ENCODE measurements at places on chromosomes 1 and 21.

DNA sequence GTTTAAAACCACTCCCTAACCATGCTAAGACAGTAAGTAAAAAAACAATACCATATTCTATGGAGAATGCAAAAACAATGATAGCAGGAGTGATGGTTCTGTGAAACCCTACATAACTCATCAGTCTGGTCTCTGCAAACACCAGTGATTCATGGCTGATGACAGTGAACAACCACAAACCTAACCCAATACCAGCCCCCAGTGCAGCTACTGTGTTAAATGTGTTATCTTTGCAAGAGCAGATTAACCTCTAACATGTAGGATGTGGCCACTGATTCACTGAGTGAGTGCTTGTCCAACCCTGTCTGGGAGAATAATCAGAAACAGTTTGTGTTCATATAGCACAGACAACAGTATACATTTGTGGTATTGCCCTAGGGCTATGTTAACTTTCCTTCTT lies 100.2 kb upstream of the COG2 start:
- no peak for DNase-seq

DNA sequence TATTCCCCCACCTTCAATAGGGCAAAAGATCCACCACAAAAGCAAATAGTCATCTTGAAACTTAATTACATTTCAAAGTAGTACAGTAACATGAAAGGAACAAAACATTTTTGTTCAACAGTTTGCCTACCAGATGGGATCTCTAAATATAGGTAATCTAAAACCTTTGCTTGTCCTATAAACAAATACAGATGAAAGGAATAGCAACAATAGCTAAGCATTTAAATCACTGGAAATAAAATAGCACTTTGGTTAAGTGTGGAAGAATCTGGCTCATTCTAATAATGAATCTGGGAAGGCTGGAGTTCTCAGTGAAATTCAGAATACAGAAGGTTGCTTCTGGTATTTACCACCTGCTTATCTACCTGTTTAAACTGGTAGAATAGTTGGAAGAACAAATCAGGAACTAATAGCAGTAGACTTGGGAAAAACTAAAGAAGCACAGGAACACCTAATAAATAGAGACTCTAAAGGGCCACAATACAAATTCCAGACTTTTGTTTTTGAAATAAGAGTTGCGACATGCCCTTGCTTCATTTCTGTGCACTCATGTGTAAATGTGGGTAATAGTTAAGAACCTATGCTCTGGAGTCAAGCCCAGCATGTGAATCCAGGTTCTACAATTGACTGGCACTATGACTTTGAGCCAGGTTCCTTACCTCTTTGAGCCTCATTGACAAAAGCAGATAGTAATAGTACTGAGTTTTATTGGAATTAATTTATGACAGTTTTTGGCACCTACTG lies 2.3 kb upstream of the LYPLAL1 start:
- no peak for DNase-seq

DNA sequence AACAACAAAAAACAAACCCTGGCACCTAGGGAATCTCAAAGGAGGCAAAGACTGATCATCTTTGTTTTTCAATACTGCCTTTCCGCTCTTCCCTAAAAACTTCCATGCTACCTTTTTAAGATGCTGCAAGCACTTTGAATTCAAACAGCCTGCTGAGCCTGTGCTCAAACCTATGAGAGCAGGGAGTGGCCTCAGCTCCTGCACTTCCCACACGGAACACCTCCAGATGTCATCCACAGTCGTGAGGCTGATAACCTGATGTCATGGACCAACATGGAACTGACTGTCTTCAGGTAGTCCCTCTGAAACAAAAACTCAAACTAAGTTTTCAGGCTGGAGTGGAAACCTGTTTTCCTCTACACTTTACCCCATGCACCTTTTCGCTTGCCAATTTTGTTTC lies 46.8 kb downstream of the DESI2 start:
- no peak for DNase-seq

- no peak for DNase-seq
Measured at GRCh38 chr1:31372051-31372450, 825 bp downstream of the FABP3 start.

GRCh38 chr1:54887665-54888071 lies 673 bp upstream of the DHCR24 start:
- no peak for DNase-seq

GRCh38 chr1:116111524-116112021 lies 374 bp downstream of the MAB21L3 start:
- DNase-seq = no peak

DNA sequence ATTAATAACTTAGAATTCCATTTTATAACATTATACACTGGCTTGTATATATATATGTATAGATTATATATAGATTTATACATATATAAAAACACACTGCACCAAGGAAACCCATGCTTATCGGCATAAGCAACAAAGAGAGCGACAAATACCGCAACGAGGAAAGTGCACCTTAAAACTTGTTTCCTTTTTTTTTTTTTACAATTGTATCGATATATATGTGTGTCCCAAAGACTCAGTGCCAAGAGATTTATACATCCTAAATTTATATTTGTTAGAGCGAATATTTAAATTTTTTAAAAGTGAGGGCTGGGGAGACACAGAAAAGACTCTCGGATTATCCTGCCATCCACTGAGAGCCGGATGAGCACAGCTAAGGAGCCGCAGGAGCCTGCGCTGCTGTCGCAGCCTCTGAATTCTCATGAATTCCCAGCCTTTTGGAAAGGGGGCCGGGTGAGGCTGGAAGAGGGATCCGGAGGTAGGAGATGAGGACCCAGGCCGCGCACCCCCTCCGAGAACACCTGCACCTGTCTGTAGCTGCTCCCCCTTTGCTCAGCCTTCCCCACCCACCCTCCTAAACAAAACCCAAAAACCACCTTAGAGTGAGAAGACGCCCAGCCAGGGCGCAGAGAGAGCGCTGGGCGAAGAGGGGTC lies 5.2 kb downstream of the DMRTA2 start:
- no peak for DNase-seq

DNA sequence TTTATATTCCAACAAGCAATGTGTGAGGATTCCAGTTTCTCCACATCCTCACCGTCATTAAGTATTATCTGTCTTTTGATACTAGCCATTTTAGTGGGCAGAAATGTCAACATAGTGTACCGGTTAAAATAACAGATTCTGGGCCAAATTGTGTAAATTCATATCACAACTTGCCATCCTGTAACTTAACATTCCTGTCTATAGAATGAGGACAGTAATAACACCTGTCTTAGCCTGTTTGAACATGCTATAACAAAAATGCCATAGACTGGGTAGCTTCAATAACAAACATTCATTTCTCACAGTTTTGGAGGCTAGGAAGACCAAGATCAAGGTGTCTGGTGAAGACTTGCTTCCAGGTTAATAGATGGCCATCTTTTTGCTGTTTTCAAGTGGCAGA lies 491.1 kb downstream of the PTBP2 start:
- no peak for DNase-seq

GRCh38 chr1:110312188-110313121 lies 26.7 kb upstream of the RBM15 start:
- DNase-seq = peak; percentile 77

- no peak for DNase-seq
Measured at GRCh38 chr21:45736042-45736689, 92.6 kb downstream of the PCBP3 start.

GRCh38 chr1:64923294-64923718 lies 43.0 kb downstream of the JAK1 start:
- peak; percentile 37 for DNase-seq

GRCh38 chr1:43511394-43511793 lies 19.3 kb upstream of the PTPRF start:
- DNase-seq = no peak

- no peak for DNase-seq
Measured at GRCh38 chr1:89260566-89261255, 11.9 kb downstream of the GBP5 start.

DNA sequence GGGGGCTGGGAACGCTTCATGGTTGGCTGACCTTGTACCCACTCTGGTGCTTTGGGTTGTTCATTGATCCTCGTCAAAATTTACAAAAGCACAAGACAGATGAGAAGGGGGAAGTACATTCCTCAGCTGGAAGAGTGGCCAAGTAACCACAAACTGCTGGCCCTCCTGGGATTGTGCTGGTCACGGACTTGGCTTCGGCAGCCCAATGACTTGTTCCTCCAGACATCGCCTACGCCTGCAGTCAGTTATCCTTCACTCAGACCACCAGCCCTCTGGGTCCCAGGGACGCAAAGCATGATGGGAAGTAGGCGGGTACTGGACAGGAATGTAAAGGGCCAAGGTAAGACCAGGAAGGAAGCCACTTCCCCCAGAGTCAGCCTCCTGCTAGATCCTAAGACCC lies 53.1 kb downstream of the LMX1A start:
- DNase-seq = no peak

DNA sequence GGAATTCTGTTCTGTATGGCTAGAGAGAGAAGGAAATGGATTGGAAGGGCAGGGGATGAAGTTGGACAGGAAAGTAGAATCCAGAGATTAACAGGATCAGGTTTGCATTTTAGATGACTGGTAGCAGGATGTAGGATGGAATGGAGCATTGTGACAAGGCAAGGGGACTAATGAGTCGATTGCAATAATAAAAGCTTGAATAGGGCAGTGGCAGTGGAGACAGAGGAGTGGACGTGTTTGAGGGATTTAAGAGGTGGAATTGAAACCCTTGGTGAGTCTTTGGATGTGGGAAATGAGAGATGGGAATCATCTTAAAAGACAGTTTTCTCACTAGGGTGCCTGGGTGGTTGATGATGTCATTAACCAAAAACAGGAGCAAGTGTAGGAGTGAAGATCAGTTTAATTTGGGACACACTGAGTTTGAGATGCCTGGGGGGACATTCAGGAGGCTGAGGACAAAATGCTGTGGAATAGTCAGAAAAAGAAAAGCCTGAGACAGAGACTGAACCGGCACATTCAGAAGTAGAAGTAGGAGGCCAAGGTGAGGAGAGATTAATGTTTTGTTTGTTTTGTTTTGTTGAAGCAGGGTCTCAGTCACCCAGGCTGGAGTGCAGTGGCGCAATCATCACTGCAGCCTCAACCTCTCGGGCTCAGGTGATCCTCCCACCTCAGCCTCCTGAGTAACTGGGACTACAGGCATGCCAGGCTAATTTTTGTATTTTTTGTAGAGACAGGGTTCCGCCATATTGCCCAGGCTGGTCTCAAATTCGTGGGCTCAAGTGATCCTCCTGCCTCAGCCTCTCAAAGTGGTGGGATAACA lies 29.1 kb upstream of the C1orf146 start:
- no peak for DNase-seq

GRCh38 chr1:188489336-188490112 lies 1660.8 kb downstream of the PLA2G4A start:
- DNase-seq = no peak

DNA sequence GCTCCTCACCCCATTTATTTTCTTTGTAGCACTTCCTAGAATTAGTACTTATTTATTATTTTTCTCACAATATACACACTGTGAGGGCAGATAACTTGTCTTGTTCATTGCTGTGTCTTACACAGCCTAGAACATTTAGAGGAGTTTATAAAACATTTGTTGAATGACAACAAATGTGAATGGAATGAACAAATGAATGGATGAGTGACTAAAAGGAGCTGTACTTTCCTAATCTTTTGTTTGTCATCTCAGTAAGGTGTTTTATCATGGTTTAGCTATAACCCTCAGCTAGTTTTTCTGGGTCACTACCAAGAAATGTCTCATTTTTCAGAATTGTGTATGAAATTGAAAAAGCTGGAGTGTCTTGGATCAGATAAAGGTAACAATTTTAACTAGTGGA lies 239.3 kb upstream of the KCNK2 start:
- DNase-seq = no peak

DNA sequence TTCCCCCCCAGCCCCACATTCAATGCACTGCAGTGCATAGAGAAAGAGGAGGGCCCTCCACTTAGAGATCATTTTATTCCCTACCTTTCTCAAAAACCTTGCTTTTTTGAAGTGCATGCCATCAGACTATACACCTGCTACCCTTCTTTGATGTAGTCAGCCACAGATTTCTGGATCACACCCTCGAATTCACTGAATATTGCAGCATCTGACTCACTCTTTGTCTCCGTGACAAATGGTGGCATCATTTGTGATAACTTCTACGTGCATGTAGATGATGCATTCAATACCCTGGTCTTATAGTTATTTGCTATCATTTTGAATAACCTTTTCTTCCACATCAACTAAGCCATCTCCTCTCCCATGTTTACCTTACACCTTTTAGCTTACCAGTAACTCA lies 310.3 kb upstream of the SGIP1 start:
- no peak for DNase-seq

- DNase-seq = no peak
Measured at GRCh38 chr21:35430260-35430659, 381.2 kb upstream of the RUNX1 start.

DNA sequence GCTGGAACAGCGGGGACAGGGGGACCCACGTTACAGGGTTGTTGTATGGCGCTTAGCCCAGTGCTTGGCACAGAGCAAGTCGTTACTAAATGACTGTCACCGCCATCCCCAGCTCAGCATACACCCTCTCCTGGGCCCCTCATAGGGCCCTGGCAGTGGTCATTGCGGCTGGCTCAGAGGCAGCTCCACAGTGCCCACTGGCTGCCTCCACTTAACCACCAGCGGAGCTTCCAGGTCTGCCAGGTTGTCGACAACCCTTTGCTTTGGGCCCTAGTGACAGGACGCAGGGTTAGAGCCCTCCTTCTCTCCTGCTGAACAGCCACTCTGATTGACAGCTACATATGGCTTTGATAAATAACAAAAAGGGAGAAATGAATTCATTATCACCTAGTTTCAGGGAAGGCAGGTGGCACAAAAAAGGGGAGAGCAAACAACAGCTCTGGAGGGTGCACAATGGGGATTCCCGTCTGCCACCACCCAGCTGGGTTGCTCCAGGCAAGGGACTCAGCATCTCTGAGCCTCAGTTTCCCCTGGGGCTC lies 4.8 kb downstream of the EFHD2 start:
- peak; percentile 5 for DNase-seq

- no peak for DNase-seq
Measured at GRCh38 chr1:82073071-82073470, 272.3 kb downstream of the ADGRL2 start.

Measured in CD4-positive, alpha-beta T cell treated with Interleukin-21 for 1 hour (primary cell).